ENCODE measurements at places on chromosomes 6 and 20.

DNA sequence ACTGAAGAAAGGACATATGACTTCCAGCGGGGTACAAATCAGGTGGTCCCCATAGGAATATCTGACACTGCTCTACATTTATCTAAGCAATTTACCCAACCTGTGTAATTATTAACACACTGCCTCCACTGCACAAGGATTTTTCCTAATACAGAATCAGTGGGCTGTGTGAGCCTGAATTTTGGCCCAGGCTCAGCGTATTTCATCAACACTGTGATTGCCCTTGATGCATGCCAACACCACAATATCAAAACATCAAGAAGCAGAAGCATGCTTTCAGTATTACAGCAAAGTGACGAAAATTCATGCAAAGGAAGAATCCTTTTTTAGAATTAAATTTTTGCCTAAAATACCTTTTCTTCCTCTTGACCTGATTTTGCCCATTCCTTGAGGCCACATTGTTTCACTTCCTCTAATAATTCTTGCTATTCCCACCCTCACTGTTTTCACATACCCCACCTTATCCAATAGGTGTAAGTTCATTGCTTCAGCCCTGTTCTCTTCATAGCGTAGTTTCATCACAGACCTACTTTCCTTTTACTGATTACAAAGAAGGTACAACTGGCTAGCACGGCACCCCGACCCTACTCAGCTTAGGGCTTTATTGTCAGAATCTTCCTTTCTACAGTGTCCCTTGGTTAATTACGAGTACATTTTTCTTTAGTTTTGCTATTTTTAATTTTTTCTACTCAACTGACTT is 83.7 kb upstream of the PTCHD4 start:
- DNase-seq: no peak

GRCh38 chr6:134623401-134623800 is 305.5 kb upstream of the SGK1 start:
- no peak for DNase-seq

- no peak for DNase-seq
These were observed 90.5 kb upstream of the PAX1 start for GRCh38 chr20:21614980-21615379.

- DNase-seq: no peak
These were observed 903 bp downstream of the SLC4A11 start for GRCh38 chr20:3237958-3238615.
